ENCODE measurements at places on chromosomes 3 and 15.
A peak's percentile ranks its signal among the peaks of the same experiment; 100 is the strongest.

DNA sequence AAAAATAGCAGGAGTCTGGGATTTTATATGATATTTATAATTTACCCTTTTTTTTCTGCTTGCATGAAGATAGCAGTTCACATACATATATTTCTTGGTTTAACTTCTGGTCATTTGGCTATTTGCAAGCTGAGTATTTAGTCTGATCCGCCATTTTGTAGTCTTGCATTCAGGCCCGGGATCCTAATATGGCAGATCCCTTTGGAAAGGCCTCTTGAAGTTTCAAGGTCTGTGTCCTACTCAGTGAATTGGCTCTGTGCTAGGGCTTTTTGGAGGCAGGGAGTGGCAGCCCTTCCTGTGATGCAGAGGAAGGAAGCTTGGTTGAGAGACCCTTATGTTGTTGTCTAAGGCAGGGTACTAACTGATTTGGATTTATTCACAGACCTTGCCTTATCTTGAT, 2.9 kb downstream of the SNRPN start:
- no peak for DNase-seq

DNA sequence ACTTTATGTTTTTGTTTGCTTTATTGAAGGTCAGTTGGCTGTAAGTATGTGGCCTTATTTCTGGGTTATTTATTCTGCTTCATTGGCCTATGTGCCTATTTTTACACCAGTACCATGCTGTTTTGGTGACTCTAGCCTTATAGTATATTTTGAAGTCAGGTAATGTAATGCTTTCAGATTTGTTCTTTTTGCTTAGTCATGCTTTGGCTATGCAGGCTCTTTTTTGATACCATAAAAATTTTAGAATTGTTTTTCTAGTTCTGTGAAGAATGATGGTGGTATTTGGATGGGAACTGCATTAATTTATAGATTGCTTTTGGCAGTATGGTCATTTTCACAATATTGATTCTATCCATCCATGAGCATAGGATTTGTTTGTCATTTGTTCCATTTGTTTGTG, 63.5 kb upstream of the TTC14 start:
- DNase-seq, result no peak

DNA sequence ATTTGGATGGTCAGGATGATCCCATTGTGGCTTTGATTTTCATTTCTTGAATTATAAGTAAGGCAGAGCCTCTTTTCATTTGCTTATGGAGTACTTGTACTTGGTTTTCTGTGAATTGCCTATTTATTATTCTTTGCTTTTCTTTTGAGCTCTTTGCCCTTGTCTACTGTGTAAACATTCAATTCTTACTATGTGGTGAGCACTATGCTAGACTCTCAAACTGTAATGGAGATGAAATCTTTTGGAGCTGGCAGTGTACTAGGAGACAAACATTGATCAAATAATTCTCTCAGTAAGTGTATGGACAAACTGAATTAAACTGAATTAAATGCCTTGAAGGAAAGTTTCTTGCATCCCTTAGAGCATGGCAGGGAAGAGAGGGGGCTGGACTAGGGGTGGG, 87.0 kb upstream of the NR2E3 start:
- DNase-seq, result no peak

- peak; percentile 44 for DNase-seq
Observed at GRCh38 chr15:74956648-74957475, at the start of gene RPP25. Gene RPP25, minus strand, starts transcription at chr15:74956772. Its CDS starts 189 bp downstream, at chr15:74956583.

GRCh38 chr3:31008994-31009393, 114.5 kb upstream of the GADL1 start:
- DNase-seq, result no peak

GRCh38 chr3:50401978-50402595, 42.8 kb upstream of the TMEM115 start:
- no peak for DNase-seq
